ENCODE measurements at places on chromosomes 2 and 18. TPM values are rescaled to one million over a fixed set of nuclear protein-coding genes. Genes with fewer than 3 reads are reported as not detected.

Gene ANKRD62
- total RNA-seq, result not detected

Gene MLPH
- 7.5 TPM for total RNA-seq

Gene THOC1
- 15.2 TPM for total RNA-seq

GRCh38 chr2:212154477-212154878 is 384.1 kb downstream of the ERBB4 start:
- no peak for DNase-seq
- no peak overlapping the region for H3K4me3 ChIP-seq
- no peaks in the 10 kb centered on the region for H3K36me3 ChIP-seq
- H3K27me3 ChIP-seq, result no peaks in the 10 kb centered on the region

Gene THADA
- 13.6 TPM for total RNA-seq

DNA sequence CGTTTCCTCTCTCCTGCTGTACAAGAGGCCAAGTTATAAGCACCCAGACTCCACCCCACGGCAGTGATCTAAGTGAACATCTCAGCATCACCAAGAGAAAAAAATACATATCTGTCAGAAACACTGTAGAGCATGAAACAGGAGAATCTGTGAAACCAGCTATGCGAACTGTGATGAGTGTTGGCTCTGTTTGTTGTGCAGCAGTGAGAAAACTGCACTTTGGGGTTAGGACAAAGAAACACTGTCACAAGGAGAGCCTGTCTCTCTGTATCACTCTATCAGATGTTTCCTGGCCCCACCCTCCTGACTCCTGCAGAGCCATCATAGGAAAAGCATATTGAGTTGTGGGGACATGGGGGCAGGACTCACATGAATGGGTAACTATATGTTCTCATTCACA is 87.1 kb downstream of the LAMA3 start:
- no peaks in the 10 kb centered on the region for H3K36me3 ChIP-seq
- no peak for DNase-seq
- no peaks in the 10 kb centered on the region for H3K4me1 ChIP-seq
- no peaks in the 10 kb centered on the region for H3K27me3 ChIP-seq

DNA sequence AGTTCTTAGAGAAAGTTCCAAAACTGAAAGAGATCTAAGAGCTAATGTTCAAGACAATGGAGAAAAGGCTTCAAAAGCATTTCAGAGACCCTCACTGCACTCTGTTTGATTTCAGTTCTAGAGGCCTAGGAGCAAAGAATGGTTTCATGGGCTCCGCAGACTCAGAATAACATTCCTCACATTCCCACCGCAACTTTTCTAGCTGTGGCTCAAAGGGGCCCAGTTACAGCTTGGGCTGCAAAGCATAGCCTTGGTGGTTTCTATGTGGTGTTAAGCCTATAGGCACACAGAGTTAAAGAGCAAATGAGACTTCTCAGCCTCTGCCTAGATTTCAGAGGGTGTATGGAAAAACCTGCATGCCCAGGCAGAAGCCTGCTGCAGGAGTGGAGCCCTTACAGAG is 73.0 kb downstream of the FSIP2 start:
- no peaks in the 10 kb centered on the region for H3K4me1 ChIP-seq
- no peaks in the 10 kb centered on the region for H3K36me3 ChIP-seq
- no peak for DNase-seq

Data from gastrocnemius medialis (tissue), 4 donors.